ENCODE measurements at places on chromosomes 2 and 18. TPM values are rescaled to one million over a fixed set of nuclear protein-coding genes. Genes with fewer than 3 reads are reported as not detected.

CFAP53 gene
- 0.30 TPM for total RNA-seq

CRYGD gene
- total RNA-seq, result not detected

LYG2 gene
- not detected for total RNA-seq

ZNF396 gene
- 0.30 TPM for total RNA-seq

ADD2 gene
- 1.1 TPM for total RNA-seq

BCL11A gene
- 2.2 TPM for total RNA-seq
